ENCODE measurements at places on chromosomes 11 and 22. TPM values are rescaled to one million over a fixed set of nuclear protein-coding genes. Genes with fewer than 3 reads are reported as not detected.

Gene MRPL11
- 40.3 TPM for total RNA-seq

Gene NRIP3
- 1.0 TPM for total RNA-seq

Gene KRTAP5-6
- total RNA-seq = not detected

Gene RIC3
- total RNA-seq = 14.3 TPM

Gene ALG12
- total RNA-seq = 14.3 TPM

Gene FGF4
- not detected for total RNA-seq

Gene FOLR2
- 11.7 TPM for total RNA-seq

- DNase-seq = no peak
Observed at GRCh38 chr11:95218149-95218548, 12.9 kb downstream of the SESN3 start.

- no peak for DNase-seq
Observed at GRCh38 chr11:26096451-26096850, 235.5 kb upstream of the ANO3 start.

GRCh38 chr22:17871726-17872458 is 97.6 kb upstream of the BID start:
- no peak for DNase-seq

GRCh38 chr22:19961201-19961580 is 19.6 kb upstream of the TXNRD2 start:
- no peak for DNase-seq

- no peak for DNase-seq
Observed at GRCh38 chr11:86212019-86212611, 32.4 kb upstream of the EED start.

DNA sequence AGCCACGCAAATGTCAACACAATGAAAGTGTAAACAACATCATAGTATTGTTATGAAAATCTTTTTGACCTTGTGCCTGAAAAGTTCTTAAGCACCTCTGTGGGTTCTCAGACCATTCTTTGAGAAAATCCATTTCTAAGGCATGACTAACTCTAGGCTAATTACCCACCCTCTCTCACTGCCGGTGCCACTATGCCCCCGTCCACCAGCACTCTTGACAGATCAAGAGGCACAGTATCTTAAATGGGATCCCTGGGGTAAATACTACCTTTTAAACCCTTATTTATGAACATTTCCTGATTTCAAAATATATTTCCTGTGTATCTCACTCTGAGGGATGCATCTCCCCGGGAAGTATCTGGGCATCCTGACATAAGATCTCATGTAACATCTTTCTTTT is 607.5 kb downstream of the METTL15 start:
- DNase-seq = no peak

GRCh38 chr11:69130654-69131053 is 25.1 kb upstream of the SMIM38 start:
- DNase-seq = no peak

DNA sequence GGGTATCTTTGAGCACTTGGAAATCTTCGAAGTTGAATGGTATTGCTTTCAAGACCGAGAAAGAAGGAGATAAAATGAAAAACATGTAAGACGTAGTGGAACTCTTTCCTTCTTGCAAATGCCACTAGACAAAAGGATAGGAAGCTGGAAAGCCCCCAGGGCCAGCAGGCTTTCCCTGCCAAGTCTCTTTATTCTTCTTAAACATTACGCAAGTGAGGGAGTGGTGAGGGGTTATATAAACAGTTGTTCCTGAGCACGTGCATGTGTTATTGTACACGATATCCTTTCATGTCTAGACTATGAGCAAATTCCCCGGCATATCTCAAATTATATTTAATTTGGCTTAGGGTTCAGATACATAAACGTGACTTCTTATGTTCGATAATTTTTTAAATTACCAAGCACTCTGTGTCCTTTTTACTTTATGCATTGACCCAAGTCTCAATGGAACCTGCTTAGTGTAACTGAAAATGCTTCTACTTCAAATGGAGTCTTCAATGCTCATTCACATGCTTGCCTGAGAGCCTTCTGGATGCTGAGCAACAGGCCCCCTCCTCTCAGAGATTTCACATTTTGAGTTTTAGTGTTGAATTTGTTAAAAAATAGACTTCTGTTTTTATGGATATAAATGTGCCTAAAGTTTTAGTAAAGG is 59.0 kb downstream of the PPP2R1B start:
- DNase-seq = no peak

- no peak for DNase-seq
Observed at GRCh38 chr22:19645905-19646304, 68.4 kb upstream of the SEPTIN5 start.

GRCh38 chr11:78586452-78587046 is 11.9 kb upstream of the NARS2 start:
- no peak for DNase-seq

DNA sequence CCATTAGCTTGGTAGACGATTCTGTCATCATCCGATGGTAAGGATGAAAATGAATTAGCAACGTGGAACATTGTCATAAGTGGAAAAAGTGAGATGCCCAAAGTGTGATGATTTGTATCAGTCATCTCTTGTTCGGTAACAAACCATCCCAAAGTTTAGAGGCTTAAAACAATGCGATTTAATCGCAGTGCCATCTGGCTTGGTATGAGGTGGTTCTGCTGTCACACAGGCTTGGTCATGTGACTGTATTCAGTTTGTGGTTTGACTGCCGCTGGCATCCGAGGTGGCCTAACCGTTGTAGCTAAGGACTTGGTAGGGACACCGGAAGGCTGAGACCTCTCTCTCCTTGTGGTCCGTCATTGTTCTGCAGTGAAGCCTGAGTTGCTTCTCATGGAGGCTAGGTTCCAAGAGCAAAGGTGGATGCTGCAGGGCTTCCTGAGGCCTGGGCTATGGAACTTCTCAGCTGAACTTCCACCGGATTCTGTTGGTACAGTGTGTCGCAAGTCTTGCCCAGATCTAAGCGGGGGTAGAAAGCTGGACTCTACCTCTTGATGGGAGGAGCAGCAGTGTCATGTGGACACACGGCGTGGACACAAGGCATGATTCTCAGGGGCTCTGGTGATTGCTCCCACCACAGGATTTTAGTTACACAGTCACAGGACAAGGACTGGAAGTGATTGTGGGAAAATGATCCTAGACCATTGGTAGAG is 36.3 kb downstream of the BCR start:
- no peak for DNase-seq

DNA sequence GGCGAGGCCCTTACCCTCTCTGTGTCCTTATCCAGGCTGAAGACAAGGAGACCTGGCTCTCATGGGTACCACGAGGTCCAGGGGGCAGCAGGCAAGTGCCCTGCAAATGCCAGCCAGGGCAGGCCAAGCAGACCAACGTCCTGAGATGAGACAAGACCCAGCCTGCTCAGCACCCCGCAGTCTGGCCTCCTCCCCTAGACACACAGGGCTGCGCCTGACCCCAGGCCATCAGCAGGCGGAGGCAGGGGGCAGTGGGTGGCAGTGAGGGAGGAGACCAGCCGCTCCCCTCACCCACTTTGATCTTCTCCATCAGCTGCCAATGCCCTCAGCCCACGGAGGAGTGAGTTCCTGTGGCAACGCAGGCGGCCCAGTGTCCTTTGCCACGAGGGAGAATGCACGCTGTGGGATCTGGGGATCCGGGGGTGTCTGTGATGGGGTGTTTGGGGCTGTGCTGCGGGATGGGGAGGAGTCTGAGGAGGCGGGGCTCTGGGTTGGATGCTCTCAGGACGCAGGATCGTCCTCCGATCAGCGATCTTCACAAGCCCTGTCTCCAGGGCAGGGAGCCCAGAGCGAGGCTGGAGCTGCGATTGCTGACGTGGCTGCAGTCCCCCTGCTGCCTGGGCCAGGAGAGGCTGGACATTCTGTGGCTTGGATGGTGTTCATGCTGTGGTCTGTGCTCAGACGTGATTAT is 30.5 kb upstream of the PPARA start:
- no peak for DNase-seq

DNA sequence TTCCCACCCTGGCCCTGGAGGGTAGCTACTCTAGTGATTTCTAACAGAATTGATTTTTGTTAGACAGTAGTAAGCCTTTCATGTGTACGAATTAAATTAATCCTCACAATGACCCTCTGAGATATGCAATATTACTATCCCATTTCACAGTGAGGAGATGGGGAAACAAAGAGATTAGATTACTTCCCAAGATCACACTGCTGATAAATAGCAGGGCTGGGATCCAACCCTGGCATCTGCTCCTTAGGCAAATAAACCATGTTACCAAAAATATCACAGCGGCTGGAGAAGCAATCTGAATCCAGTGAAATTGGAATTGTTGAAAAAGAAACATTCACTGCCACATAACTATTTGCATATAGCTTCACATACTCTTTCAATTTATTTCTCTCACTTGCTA is 12.8 kb upstream of the CAVIN3 start:
- DNase-seq = no peak

DNA sequence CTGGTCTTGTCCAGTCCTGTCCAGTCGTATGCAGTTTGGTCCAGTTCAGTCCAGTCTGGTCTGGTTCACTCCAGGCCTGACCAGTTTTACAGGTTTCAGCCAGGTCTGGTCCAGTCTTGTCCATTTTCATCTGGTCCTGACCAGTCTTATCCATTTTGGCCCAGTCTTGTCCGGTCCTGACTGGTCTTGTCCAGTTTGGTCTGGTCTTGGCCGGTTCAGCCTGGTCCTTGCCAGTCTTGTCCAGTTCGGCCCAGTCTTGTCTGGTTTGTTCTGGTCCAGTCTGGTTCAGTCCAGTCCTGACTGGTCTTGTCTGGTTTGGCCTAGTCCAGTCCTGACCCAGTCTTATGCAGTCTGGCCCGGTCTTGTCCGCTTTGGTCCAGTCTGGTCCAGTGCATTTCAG is 380.2 kb downstream of the OR4C45 start:
- DNase-seq = no peak

DNA sequence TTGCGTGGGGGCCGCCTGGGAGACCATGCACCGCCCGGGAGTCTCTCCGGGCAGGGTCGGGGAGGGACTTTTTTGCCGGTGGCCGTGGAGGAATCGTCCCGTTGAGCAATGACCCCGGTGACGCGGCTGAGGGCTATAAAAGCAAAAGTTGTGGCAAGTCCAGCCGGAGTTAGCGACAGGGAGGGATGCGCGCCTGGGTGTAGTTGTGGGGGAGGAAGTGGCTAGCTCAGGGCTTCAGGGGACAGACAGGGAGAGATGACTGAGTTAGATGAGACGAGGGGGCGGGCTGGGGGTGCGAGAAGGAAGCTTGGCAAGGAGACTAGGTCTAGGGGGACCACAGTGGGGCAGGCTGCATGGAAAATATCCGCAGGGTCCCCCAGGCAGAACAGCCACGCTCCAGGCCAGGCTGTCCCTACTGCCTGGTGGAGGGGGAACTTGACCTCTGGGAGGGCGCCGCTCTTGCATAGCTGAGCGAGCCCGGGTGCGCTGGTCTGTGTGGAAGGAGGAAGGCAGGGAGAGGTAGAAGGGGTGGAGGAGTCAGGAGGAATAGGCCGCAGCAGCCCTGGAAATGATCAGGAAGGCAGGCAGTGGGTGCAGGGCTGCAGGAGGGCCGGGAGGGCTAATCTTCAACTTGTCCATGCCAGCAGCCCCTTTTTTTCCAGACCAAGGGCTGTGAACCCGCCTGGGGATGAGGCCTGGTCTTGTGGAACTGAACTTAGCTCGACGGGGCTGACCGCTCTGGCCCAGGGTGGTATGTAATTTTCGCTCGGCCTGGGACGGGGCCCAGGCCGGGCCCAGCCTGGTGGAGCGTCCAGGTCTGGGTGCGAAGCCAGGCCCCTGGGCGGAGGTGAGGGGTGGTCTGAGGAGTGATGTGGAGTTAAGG is at the start of gene NEAT1:
Gene NEAT1, plus strand, starts transcription at position 166 of the 883 bp plus-strand sequence.
- peak; percentile 100 for DNase-seq

GRCh38 chr11:36405585-36406367 is 104.3 kb downstream of the TRAF6 start:
- no peak for DNase-seq

DNA sequence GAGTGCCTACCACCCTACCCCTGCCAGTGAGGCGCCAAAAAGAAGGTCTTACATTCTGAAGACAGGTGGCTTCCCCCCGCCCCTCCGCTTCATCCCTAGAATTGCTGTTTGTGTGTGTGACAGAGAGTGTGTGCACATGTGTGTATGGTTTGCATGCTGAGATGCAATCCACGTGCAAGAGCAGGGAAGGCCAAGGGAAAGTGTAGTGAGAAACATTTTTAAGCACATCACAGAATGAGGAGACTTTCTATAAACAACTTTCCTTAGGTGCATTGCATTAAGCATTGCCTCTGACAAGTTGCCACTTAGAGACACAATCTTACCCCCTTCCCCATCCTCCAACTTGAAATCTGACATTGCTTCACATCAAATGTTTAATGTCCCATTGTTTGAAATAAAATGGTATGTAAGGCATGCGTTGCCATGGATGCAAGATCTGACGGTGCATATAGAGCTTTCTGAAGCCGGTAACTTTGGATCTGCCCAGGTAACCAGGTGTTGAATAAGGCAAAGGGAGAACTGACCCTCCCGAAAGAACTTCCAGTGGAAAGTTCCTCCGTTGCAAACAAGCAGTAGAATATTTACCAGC is 21.4 kb downstream of the FJX1 start:
- no peak for DNase-seq

Measured in cardiac septum (tissue), 1 donor.